ENCODE measurements at places on chromosomes 16 and 17. TPM values are rescaled to one million over a fixed set of nuclear protein-coding genes. Genes with fewer than 3 reads are reported as not detected.

DNA sequence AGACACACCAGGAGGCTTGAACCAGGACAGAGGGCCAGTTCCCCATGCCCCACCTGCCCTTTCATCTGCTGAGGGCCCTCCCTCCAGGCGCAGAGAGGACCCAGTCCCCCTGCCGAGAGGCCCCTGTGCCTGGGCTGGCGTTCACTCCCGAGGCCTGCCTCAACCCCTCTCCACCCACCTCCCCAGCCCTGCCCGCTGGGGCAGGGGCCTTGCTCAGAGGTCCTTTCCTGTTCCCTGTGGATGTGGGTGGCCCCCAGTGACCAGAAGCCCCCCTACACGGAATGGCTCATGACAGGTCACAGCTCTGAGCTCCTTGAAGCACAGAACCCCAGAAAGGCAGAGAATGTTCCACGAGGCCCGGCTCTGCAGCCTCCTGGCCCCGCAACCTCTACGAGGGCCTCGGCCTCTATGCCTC, 6.7 kb downstream of the TMC6 start:
- H3K36me3 ChIP-seq: peaks cover 52% of the 10 kb centered on the region
- H3K27ac ChIP-seq: no peak overlapping the region
- no peaks in the 10 kb centered on the region for H3K27me3 ChIP-seq

KRT26 gene
- not detected for total RNA-seq

DNA sequence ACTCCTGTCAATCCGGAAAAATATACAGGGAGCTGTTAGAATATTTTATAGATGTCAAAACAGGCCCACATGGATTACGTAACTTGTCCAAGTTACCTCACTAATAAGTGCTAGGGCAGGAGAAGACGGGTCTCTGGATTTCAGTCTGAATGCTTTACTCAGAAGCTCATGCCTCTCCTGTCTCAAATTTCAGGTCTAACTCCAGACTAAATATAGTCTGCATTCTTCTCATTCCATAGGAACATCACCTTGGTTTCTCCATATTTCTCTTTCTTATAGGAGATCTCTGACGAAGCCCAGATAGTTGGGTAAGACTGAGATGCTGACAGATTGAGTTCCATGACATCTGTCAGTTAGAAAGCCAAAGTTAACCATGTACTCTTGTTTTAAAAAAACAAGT, 174.2 kb downstream of the STX8 start:
- H3K4me3 ChIP-seq: no peak overlapping the region
- no peak overlapping the region for H3K27ac ChIP-seq
- no peaks in the 10 kb centered on the region for H3K36me3 ChIP-seq

DNA sequence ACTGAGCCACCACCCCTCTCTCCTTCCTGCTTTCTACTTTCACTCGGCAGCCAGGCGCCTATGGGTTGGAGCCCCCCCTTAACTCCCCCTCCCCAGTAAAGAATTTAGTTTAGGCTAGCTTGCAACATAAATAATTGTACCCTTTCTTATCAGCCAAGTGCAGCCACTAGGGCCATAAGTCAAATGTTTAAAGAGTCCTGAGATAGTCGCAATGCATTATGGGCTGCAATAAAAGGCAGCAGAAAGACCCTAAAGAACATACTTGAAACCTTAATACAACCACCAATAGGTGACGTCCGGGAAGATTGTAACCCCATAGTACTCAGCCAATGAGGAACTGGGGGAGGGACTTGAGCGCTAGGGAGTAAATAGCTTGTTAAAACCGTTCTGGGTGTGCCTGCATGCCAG, 40.5 kb downstream of the C16orf82 start:
- no peaks in the 10 kb centered on the region for H3K36me3 ChIP-seq
- H3K4me3 ChIP-seq: no peak overlapping the region
- peaks cover 8% of the 10 kb centered on the region for H3K4me1 ChIP-seq
- H3K27ac ChIP-seq: no peak overlapping the region
- no peaks in the 10 kb centered on the region for H3K27me3 ChIP-seq
- no peak for DNase-seq

DNA sequence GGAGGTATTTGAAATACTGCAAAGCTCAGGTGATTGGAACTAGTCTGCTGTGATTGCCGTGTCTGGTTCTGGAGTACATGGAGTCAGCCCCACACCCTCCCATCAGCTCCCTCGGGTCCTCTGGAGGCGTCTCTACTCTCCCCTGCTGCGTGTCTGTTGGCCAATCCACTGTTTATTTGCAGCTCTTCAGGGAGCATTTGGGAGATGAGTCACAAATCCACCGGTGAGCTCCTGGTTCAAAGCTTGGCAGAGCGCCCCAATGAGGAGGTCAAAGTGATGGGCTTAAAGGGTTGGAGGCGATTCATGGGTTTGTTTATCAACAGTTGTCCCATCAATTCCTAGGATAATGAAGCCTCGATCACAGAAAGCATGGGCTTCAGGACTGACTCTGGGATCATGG, 14.6 kb downstream of the CALB2 start:
- no peaks in the 10 kb centered on the region for H3K4me1 ChIP-seq
- no peaks in the 10 kb centered on the region for H3K27me3 ChIP-seq
- no peaks in the 10 kb centered on the region for H3K36me3 ChIP-seq
- DNase-seq: no peak
- H3K27ac ChIP-seq: no peak overlapping the region

- no peak overlapping the region for H3K4me3 ChIP-seq
- H3K36me3 ChIP-seq: peaks cover 19% of the 10 kb centered on the region
- H3K4me1 ChIP-seq: no peaks in the 10 kb centered on the region
- H3K27ac ChIP-seq: no peak overlapping the region
- H3K27me3 ChIP-seq: no peaks in the 10 kb centered on the region
These were observed 66.4 kb downstream of the MYH10 start for GRCh38 chr17:8563981-8564602.

DNA sequence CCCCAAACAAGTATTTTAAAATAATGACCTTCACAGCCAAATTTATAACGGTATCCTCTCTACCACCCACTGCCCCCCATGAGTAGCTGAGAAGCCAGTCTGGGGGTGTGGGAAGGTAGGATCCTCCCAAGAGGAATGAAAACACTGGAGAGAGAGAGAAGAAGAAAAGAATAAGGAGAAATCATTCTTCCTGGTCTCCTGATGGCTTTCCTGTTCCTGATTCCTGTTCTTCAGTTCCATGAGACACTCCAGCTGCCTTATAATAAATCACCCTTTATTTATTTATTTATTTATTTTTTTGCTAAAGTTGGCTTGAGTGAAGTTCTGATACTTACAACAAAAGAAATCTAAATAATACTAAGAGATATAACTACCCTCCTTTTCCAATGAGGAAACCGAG, 56.4 kb upstream of the FAM20A start:
- no peak for DNase-seq
- H3K4me3 ChIP-seq: no peak overlapping the region
- H3K4me1 ChIP-seq: no peaks in the 10 kb centered on the region
- no peaks in the 10 kb centered on the region for H3K36me3 ChIP-seq
- H3K27ac ChIP-seq: no peak overlapping the region

DNA sequence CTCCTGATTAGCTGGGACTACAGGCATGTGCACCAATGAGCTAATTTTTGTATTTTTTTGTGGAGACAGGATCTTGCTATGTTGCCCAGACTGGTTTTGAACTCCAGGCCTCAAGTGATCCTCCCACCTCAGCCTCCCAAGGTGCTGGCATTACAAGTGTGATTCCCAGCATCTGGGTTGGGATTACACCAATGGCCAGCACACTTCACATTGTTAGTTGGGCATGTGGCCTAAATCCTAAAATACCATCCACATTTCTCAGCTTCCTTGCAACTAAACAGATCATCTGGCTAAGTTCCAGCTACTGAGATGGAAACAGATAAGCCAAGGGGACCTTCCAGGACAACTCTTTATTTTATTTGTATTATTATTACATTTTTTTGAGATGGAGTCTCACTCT, 9.9 kb downstream of the RABEP2 start:
- no peaks in the 10 kb centered on the region for H3K4me1 ChIP-seq
- no peaks in the 10 kb centered on the region for H3K27me3 ChIP-seq

C16orf46 gene
- 5.4 TPM for total RNA-seq

HOXB9 gene
- total RNA-seq: 23.9 TPM

GRCh38 chr17:63626551-63627180, 4.4 kb downstream of the MAP3K3 start:
- no peaks in the 10 kb centered on the region for H3K36me3 ChIP-seq
- H3K27ac ChIP-seq: no peak overlapping the region
- peaks cover 3% of the 10 kb centered on the region for H3K4me1 ChIP-seq
- H3K4me3 ChIP-seq: no peak overlapping the region
- H3K27me3 ChIP-seq: no peaks in the 10 kb centered on the region

DNA sequence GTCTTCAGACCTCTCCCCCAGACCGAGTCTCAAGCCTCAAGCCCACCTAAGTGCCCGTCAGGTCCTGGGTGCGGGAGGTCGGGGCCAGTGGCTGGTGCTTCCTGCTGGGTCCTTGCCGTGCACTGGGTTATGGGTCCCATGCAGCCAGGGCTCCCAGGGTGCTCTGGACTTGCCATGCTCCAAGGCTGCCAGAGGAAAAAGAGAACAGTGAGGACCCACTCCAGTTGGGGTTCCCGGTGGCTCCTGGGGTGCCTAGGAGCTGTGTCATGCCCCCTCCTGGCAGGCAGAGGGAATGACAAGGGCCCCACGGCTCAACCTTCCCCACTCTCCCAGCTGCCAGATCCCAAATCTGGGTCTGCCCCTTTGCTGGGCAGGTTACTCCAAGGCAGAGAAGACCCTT, 3.8 kb downstream of the SNX20 start:
- no peak overlapping the region for H3K27ac ChIP-seq
- no peaks in the 10 kb centered on the region for H3K36me3 ChIP-seq
- no peak for DNase-seq
- no peaks in the 10 kb centered on the region for H3K27me3 ChIP-seq
- no peak overlapping the region for H3K4me3 ChIP-seq

- no peak overlapping the region for H3K27ac ChIP-seq
- no peak for DNase-seq
- no peaks in the 10 kb centered on the region for H3K4me1 ChIP-seq
- H3K27me3 ChIP-seq: no peaks in the 10 kb centered on the region
- no peak overlapping the region for H3K4me3 ChIP-seq
These were observed 21.1 kb downstream of the KRT23 start for GRCh38 chr17:40916366-40916765.

P3H4 gene
- 39.2 TPM for total RNA-seq

GRCh38 chr17:740240-741017, 8.0 kb downstream of the TLCD3A start:
- H3K4me3 ChIP-seq: no peak overlapping the region
- H3K36me3 ChIP-seq: peaks cover 76% of the 10 kb centered on the region
- peak; percentile 25 for DNase-seq
- H3K4me1 ChIP-seq: no peaks in the 10 kb centered on the region
- no peaks in the 10 kb centered on the region for H3K27me3 ChIP-seq

C17orf78 gene
- not detected for total RNA-seq

ZNF287 gene
- total RNA-seq: 17.2 TPM

DNA sequence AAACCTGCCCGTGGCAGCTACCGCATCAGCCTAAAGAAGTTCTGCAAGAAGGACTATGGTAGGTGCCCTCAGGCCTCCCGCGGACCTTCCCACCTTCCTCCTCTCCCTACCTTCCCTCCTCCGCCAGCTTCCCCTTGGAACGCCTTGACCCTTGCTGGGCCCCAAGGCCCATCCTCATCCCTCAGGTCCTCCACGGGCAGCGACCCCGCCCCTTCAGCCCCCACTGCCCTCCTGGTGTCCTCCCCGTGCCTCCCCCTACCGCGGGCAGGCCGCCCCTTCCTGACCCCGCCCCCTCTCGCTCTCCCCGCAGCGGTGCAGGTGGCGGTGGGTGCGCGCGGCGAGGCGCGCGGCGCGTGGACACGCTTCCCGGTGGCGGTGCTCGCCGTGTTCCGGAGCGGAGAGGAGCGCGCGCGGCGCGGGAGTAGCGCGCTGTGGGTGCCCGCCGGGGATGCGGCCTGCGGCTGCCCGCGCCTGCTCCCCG, 1.4 kb upstream of the TBC1D24 start:
- H3K4me1 ChIP-seq: peaks cover 77% of the 10 kb centered on the region
- H3K27ac ChIP-seq: no peak overlapping the region
- H3K27me3 ChIP-seq: no peaks in the 10 kb centered on the region
- no peak for DNase-seq
- peaks cover 13% of the 10 kb centered on the region for H3K36me3 ChIP-seq

DNA sequence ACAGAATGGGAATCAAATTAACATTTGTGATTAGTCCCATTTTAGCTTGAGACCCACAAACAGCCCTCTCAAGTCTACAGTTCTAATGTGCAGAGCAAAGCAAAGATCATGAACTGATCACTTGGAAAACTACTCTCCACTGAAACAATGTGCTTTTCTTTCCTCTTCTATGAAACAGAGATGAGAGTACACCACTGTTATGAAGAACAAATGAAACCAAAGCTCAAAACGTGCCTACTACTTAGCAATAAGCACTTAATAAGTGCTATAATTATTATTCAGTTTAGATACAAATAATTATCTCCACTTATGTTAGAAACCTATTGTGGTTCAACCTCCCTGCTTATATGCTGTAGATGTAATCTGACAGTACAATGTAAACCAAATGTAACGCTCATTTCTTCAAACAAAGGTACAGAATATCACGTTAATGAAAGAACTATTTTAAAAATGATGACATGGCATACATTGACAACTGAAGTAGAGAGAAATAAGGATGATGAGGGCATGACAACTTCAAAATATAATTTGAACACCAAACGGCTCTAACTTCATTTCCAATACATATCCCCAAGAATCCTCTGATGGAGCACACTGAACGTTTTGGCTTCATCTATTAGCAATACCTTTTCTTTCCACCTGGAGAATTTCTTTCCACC, 2.0 kb downstream of the VPS35 start:
- H3K27me3 ChIP-seq: no peaks in the 10 kb centered on the region
- peaks cover 3% of the 10 kb centered on the region for H3K36me3 ChIP-seq
- DNase-seq: no peak
- no peak overlapping the region for H3K4me3 ChIP-seq
- peaks cover 11% of the 10 kb centered on the region for H3K4me1 ChIP-seq
- no peak overlapping the region for H3K27ac ChIP-seq

DNA sequence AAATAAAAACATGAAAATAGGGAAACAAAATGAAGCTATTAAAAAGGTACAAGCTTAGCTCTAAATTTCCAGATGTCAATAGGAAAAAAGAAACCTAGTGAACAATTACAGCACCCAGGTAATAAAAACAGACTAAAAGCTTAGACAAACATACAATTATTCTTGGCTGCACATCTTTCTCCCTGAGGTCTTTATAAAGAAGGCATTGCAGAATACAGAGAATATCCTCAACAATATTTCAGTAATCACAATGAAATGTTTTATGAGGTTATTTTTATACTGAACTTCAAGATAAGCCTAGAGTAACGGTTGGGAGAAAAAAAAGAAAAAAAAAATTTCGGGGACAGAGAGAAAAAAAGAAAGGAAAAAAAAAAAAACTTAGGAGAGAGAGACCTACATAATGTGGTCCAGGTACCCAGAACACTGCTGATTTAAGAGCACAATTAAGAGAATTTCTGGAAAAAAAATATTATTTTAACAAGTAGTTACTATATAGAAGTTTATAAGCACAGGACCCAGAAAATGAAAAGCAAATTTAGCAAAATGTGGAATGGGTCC, 26.5 kb downstream of the KANSL1 start:
- H3K27me3 ChIP-seq: no peaks in the 10 kb centered on the region
- no peak for DNase-seq
- H3K4me3 ChIP-seq: no peak overlapping the region
- H3K4me1 ChIP-seq: peaks cover 24% of the 10 kb centered on the region
